ENCODE measurements at places on chromosomes 3 and 15. TPM values are rescaled to one million over a fixed set of nuclear protein-coding genes. Genes with fewer than 3 reads are reported as not detected.

Gene IL20RB
- 2.6 TPM for total RNA-seq

Gene SHC4
- 0.30 TPM for total RNA-seq

Gene KCNAB1
- 2.4 TPM for total RNA-seq

Gene NR2E3
- total RNA-seq, result 0.56 TPM

Gene LTF
- total RNA-seq, result 0.80 TPM

Gene CEP70
- total RNA-seq, result 23.6 TPM

Gene PATL2
- 0.65 TPM for total RNA-seq

Gene PLA2G4D
- total RNA-seq, result 0.33 TPM

Gene OSTN
- total RNA-seq, result not detected

Gene CAMK1
- 4.9 TPM for total RNA-seq
